Stimulated activated CD4-positive, alpha-beta T cell treated with anti-CD3 and anti-CD28 coated beads, Interleukin-12 subunit alpha, Interleukin-12 subunit beta, amount 100 ng/mL, for 48 hours (primary cell): ENCODE measurements at places on chromosomes 3 and 15.

- DNase-seq, result no peak
These were observed 21.9 kb downstream of the ABTB1 start for GRCh38 chr3:127694467-127695215.

DNA sequence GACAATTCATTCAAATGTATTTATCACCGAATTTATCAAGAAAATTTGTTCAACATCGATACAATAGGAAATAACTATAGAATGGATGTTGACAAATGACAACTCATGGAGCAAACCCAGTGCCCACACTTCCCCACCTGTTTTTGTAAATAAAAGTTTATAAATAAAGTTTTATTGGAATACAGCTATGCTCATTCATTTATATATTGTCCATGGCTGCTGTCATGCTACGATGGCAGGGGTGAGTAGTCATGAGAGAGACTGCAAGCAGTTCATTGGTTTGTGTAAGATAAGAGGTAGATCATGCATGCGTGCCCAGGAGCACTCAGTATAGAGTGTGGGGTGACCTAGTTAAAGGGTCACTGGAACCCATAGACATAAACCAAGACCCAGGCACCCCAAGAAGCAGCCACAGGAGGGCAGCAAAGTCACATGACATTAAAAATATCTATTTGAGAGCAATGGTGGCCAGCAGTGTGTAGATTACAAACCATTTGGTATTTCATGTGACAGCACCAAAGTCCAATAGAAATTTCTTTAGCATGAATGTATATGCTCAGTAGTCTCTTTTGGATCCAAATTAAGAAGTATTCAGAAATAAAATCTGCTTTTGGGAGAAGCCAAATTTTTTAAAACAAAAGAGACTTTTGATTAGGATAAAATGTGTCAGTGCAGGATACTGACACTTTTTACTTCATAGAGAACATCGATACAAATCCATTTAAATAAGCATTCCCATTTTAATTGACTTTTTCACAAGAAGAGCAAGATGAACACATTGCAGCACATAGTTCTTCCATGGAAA lies 794.8 kb downstream of the MCTP2 start:
- DNase-seq, result peak; percentile 12

GRCh38 chr3:96012939-96013338 lies 801.5 kb upstream of the EPHA6 start:
- no peak for DNase-seq

DNA sequence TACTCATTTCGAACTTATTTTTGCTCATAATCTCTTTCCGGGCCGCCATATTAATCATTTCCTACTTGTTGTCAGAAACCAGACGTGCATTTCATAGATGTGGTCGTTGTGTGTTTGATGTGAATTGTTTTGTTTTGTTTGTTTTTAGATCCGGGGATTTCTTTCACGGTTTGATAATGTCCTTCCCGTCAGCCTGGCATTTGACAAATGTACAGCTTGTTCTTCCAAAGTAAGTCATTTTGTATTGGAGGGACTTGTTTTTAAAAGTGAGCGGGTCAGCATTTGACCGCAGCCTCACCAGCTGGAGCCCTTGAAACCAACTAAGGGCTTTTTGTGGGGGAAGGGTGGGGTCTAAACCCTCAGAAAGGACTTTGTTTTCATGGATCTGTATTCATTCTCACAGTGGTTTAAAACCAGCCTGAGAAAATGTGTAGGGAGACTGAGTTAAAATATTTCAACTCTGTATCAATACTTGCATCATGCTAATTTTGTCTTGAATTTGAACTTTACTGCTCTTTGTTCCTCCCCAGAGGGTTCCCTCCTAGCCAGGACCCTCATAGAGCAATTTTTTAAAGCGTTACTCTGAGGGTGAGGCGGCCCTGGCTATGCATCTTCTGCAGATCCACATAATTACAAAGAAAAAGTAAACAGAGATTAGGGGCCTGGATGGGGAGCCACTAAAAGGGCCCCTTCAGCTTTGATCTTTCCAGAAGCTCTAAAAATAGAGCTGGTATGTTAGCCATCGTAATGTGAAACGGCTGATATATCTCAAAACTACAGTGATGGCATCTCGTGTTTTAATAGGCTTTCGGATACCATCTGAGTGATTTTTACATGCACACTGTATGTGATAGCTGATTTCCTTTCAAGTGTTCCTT lies 107.9 kb downstream of the ATG7 start:
- DNase-seq, result no peak

DNA sequence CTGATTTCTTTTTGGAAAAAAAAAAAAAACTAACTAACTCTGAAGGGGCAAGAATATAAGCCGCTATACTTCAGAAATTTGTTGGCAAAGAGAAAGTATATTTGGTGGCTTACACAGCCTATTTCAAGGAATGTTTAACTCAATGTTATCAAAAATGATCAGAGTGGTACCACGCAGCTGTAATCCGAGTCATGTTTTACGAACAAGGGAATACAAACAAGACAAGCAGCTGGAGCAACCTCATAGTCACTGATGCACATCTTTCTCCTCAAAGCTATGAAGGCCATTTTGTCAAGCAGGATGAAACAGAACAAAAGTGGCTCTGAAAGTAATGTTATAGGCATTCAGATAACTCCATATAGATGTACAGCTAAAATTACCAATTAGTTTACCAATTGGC lies 81.2 kb downstream of the SCAPER start:
- DNase-seq, result no peak

GRCh38 chr3:13274551-13275332 lies 145.4 kb downstream of the NUP210 start:
- DNase-seq, result no peak

- DNase-seq, result no peak
These were observed 6.0 kb downstream of the GHRL start for GRCh38 chr3:10286596-10287295.

- no peak for DNase-seq
These were observed 5.7 kb upstream of the FBLN2 start for GRCh38 chr3:13543253-13543652.

DNA sequence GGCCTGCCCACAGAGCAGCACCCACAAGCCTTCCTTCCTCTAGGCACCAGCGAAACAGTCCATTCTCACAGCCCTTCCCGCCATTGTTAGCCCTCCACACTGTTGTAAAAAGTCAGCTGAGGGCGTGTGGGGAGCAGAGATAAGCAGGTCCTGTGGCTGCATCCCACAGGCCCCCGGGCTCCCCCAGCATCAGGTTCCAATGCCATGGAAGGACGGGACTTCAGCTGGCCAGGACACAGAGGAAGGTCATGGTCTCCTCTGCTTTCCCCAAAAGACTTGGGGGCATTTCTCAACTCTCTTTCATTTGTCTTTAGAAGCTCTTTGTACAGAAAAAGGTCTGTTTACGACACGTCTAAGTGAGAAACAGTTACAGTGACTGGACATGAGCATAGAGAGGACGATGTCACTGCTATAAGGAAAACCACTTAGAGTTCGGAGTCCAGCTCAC lies 85.2 kb upstream of the HERC1 start:
- no peak for DNase-seq

DNA sequence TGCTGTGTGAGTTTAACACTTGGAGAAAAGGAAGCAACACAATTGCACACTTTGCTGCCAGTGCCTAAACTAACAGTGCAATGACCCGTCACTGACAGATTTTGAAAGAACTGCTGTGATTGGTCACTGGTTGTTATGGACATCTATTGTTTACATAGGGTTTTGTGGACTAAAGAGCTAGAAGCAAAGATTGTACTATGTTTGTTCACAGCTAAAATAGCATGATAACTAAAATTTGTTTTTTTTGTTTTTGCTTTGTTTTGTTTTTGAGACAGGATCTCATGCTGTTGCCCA lies 112.4 kb upstream of the GOLGA8J start:
- no peak for DNase-seq

DNA sequence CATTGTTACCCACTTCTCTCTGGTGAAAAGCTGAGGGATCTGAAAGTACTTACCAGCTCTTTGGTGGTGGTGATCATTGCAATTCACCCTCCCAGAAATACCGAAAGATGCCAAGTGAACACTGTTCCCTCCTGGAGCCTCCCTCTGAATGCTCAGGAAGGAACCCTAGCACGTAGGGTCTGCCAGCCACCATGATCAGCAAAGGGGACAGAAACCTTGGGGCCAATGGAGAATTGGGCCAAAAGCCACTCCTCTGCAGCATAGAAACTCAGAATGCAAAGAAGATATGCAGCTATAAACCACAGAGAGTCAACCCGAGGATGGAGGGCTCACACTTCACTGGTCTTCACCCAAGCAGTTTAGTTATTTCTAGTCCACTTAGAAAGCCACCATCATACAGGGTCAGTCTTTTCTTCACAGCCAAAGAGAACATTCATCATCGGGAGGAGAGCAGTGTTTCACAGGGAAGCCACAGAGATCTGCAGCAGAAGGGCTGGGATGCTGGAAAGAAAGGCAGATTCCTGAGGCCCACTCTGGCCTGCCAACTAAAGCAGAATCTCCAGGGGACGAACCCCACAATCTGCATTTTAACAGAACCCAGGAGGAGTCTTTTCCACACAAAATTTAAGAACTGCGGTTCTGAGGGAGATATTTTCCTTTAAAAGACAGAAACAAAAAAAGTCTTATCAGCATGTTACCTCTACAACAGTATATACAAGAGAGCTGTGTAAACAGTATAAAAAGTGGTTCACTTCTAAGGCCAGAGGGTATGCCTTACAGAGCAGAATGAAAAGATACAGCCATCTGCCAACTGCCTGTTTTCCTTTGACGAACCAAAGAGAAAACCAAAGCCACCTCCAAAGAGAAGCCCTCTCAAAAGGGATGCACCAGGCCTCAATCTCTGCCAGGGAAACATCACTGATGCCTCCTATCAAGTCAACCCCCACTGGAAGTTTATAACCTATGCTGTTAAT lies 11.3 kb downstream of the TBC1D2B start:
- no peak for DNase-seq

DNA sequence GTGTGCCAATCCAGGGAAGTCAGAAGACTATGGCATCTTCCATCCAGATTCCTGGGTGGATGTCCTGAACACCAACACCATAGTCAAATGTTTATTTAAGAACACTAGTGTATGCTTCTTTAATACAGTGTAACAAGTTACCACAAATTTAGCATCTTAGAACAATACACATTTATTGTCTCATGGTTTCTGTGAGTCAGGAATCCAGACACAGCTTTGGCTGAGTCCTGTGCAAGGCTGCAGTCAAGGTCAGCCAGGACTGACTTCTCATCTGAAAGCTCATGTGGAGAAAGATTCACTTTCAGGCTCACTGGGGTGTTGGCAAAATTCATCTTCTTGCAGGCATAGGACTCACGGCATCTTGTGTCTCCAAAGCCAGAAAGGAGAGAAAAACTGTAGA lies 143.4 kb downstream of the ANXA2 start:
- no peak for DNase-seq

GRCh38 chr3:31476209-31476608 lies 56.5 kb upstream of the STT3B start:
- DNase-seq, result no peak
